Stimulated activated CD8-positive, alpha-beta memory T cell treated with anti-CD3 and anti-CD28 coated beads, Interleukin-4, amount 100 ng/mL, for 48 hours (primary cell): ENCODE measurements at places on chromosomes 7 and 10.

DNA sequence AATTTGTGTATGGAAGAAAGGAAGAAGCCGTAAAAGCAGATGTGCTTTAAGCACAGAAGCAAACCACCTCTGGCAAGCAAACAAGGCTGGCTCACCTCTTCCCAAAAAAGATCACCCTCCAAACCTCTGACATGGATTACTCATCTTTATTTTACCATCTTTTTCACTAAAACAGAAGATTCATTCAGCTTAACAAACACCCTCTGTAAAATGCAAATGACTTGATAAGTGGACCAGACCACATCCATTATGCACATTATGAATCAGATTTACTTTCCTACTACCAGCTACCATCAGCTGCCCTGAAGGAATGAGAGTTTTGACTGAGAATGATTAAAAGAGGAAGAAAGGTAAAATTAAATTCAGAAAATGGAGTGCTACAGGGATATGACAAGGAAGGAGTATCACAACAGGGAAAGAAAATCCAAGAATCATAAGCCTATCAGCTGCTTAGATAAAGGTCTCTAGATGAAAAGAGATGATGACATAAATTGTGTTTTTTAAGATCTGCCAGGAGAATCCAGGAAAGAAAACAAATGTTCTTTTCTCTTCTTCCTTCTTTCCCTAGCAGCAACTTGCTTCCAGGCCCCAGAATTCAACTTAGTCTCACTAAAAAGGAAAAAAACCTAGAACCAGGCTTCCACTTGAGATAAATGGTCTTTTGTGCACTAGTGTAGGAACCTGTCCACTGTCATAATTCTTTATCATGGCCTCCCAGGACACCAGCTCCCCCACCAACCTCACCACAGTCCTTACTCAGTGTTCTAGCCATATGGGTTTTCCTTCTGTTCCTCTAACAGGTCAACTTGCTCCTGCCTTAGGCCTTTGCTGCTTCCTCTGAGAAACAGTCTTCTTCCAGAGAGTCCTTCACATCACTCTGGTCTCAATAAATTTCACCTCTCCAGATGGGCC lies 47.4 kb downstream of the JAZF1 start:
- DNase-seq, result no peak

GRCh38 chr7:156747718-156748117 lies 107.1 kb downstream of the RNF32 start:
- no peak for DNase-seq

- DNase-seq, result no peak
Observed at GRCh38 chr10:7767209-7767608, 20.6 kb downstream of the KIN start.

DNA sequence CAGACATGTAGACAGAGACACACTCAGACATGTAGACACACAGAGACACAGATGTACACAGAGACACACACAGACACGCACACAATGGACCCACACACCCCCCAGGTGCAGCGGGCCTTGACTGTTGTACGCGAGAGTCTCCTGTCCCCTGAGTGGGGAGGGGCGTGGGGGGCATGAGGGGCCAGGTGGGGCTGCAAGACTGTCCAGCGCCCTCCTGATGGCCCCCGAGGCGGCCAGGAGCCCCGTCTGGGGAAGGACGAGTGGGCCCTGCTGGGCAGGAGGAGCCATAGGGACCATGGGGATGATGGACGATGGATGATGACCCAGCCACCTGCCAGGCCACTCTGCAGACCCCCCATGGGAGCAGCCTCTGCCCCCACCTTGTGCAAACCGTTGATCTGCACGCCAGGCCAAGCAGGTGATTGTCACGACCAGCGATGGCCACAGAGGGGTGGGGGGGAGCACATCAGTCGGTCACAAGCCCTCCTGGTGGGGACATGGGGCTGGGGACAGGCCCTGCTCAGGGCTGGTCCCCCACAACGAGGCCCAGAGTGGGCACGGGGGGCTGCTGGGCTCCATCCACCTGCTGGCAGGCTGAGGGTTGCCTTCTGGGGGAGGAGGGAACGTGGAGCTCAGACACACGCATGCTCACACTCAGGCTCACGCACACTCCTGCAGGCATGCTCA lies 11.6 kb downstream of the VENTX start:
- DNase-seq, result no peak

DNA sequence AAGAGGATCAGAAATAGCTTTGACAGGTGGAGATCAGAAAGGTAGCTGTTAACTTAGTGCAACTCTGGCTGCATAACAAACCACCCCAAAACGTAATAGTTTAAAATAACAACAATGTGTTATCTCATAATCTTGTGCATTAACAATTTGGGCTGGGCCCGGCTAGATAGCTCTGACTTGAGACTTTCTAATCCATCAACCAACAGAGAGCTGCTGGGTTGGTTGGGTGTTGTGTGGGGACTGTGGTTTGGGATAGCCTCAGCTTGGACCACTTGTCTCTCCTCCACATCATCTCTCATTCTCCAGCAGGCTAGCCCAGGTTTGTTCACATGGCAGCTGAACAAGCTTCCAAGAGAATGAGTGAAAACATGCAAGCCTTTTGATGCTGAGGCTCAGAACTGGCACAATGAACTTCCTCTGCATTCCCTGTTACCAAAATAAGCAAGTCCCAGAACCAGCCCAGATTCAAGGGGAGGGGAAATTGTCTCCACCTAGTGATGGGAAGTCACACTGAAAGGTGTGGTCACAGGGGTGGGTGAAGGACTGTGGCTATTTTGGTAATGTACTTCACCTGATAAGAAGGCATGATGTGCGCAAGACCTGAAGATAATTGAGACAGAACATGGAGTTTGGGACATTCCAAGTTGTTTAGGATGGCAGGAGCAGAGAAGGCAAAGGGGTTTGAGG lies 20.4 kb upstream of the ASAH2 start:
- no peak for DNase-seq

DNA sequence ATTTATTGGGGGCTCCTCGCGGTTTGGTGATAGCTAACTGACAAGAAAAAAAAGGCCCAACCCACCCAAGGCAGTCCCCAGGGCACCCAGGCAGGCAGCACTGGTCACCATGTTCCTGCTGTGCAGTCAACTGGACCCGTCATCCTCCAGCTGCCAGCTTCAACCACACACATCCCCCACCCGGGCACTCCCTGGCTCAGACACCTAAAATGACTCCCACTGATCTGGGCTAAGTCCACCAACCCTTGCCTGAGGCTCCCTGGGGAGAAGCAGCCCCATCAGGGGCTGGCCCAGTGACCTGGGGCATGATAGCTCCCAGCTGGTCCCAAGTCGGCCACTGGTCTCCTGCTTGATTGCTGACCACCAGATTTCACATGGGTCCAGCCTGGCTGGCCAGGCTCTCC lies 161.8 kb downstream of the NRF1 start:
- no peak for DNase-seq

GRCh38 chr7:151520419-151521261 lies 945 bp upstream of the RHEB start:
- peak; percentile 64 for DNase-seq
